ENCODE measurements at places on chromosomes 13 and 19.

DNA sequence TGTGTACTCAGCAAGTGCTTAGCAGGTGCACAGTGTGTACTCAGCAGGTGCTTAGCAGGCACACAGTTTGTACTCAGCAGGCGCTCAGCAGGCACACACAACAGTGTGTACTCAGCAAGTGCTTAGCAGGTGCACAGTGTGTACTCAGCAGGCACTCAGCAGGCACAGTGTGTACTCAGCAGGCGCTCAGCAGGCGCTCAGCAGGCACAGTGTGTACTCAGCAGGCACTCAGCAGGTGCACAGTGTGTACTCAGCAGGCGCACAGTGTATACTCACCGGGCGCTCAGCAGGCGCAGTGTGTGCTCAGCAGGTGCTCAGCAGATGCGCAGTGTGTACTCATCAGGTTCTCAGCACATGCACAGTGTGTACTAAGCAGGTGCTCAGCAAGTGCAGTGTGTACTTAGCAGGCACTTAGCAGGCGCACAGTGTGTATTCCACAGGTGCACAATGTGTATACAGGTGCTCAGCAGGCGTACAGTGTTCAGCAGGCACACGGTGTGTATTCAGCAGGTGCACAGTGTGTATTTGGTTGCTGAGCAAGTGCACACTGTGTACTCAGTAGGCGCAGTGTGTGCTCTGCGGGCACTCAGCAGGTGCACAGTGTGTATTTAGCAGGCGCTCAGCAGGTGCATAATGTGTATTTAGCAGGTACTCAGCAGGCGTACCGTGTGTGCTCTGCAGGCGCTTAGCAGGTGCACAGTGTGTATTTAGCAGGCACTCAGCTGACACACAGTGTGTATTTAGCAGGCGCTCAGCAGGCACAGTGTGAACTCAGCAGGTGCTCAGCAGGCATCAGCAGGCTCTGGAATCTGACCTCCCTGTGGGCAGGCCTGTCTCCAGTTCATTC, 15.1 kb downstream of the CRTC1 start:
- DNase-seq = no peak

GRCh38 chr13:112772539-112772909, 82.7 kb downstream of the ATP11A start:
- no peak for DNase-seq

DNA sequence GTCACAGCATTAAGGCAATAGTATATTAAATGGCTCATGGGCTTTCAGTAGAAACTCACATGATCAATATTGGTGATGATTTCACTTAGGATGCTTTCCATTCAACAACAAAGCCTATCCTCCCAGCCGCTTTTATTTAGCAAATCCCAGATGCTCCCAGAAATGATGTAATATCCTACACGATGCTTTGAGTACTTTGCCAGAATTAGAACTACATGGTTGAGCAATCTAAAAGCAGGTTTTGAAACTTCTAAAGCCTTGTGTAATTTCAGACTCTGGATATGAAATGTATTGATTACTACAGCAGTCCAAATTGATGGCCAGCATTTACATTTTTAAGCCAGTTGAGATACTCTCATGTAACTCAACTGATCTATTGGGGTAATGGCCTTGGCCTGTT, 13.6 kb downstream of the DLEU7 start:
- DNase-seq = no peak

- DNase-seq = no peak
Observed at GRCh38 chr19:17553256-17553655, 2.2 kb upstream of the COLGALT1 start.

GRCh38 chr13:20840568-20840967, 62.0 kb downstream of the XPO4 start:
- no peak for DNase-seq

GRCh38 chr13:99037756-99038155, 59.9 kb upstream of the DOCK9 start:
- no peak for DNase-seq

GRCh38 chr19:38378866-38379265, 4.5 kb downstream of the PSMD8 start:
- DNase-seq = no peak

DNA sequence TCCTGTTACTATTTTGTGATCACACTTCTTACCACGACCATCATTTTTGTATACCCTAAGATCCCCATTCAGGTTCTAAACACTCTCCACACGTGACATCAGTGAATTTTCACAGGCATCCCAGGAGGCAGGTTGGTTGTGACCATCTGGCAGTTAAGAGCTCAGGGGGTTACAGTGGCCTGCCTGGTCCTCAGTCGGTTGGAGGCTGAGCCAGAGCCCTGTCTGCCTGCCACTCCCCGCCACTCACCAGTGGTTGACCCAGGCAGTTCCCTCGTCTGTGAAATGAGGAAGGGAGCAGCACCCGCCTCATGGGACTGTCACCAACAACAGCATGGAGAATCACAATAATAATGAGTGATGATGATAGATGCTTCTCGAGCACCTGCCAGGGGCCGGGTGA, 36.4 kb upstream of the EHD2 start:
- DNase-seq = no peak

GRCh38 chr19:34319785-34320184, 45.2 kb upstream of the GPI start:
- DNase-seq = no peak

DNA sequence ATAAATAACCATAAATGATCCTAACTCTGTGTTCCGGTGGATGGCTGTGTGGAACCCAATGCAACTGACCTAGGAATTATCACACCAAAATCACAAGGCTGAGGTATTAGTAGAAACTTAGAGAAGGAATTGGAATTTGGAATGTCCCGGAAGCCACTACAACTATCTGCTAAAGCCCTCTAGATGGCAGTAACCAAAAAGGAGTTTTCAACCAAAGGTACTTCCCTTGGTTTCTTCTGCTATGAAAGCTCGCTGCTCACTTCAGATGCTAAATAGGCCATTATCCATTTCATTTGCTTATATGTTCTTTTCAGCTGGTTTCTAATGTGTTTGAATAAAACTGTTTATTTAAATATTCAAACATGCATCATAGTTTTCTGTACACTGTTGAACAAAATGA, 1589.1 kb upstream of the SPRY2 start:
- peak; percentile 54 for DNase-seq

- no peak for DNase-seq
Observed at GRCh38 chr19:55486043-55486970, 1.3 kb downstream of the NAT14 start.

DNA sequence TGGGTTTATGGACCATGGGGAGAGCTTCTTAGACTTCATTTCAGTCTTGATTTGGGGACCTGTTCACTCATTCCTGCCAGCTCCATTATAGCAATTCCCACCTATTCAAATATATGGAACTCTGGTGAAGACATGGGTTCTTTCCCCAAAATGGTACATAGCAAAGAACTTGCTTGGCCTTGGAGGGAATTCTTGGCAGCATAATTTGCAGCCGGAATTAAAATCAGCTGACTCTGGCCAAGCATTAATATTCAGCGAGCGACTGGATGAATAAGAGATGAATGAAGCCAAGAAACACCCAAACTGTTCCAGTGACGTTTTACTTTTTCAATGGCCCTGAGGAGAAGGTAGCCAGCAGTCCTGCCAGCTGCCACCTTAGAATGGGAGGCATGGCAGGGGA, 88.4 kb upstream of the SOX1 start:
- DNase-seq = no peak

DNA sequence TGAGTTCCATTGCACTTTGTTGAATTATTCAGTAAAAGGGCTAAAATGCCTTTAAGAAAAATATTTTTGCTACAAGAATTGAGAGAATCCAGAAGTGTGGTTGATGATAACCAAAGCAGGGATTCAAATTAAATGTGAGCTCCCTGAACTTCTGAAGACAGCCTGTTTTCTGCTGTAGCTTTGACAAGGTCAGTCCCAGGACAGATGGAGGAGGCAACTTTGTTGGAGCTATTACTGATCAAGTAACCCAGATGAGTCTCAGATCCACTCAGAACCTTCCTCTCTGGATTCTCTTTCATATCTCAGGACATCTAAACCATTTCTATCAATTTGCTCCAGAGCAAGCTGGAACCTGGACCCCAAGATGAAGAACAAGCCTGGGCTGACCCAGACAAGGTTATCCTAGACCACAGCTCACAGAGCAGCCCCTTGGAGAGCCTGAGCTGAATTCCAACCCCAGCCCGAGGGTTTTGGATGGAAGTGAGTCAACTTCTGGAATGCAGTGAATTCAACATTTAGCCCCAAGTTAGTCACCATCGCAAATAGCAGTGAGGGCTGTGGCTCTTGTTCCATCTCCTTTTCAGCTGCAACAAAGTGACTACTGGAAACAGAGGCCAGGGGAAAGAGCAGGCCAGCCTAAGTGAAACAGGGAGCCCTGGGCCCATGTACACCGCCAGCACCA, 137.8 kb upstream of the TSC22D1 start:
- no peak for DNase-seq

DNA sequence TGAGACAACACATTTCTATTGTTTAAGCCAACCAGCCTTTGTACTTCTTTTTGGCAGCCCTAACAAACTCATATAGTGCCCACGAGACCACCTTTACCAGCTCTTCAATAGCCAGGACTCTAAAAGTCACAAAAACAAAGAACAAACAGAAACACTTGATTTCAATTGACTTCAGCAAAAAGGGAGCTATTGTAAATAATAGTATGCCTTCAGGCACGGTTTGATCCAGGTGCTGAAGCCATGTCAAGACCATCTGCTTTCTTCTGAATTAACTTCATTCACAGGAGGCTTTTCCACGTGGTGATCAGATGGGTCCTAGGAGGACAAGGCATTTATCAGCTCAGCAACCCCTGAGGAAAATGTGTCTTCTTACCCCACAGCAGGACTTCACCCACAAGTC, 53.8 kb downstream of the TINCR start:
- no peak for DNase-seq

- DNase-seq = no peak
Observed at GRCh38 chr19:58038688-58039204, 4.9 kb downstream of the ZSCAN1 start.

DNA sequence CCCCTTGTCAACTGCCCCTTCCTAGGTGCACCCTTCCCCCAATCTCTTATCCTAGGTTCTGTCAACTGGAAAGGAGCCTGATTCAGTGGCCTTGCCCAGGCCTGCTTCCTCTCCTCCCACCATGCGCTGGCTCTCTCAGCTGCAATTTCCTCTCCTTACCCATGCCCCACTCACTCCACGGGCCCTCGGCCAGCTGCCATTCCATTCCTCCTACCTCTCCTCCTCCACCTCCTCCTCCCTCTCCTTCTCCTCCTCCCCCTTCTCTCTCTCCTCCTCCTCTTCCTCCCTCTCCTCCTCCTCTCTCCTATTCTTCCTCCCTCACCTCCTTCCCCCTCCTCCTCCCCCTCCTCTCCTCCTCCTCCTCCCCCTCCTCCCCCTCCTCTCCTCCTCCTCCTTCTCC, 9.6 kb upstream of the TIMM44 start:
- DNase-seq = no peak

DNA sequence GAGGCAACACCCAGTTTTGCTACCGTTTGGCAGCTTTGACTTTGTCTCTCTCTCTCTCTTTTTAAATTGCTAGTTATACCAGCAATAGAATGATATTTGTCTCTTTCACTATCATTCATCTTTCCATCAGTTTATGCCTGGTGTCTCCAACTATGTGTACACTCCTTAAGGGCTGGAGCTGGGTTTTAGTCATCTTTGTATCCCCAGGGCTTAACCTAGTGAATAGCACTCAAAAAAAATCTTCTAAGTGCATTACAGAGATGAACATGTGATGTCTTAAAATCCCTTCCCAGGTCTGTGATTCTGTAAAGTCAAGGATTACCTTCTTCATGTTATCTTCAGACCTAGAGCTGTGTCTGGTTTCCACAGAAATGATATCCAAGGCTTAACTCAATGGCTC, 7.8 kb upstream of the UBL3 start:
- DNase-seq = no peak

DNA sequence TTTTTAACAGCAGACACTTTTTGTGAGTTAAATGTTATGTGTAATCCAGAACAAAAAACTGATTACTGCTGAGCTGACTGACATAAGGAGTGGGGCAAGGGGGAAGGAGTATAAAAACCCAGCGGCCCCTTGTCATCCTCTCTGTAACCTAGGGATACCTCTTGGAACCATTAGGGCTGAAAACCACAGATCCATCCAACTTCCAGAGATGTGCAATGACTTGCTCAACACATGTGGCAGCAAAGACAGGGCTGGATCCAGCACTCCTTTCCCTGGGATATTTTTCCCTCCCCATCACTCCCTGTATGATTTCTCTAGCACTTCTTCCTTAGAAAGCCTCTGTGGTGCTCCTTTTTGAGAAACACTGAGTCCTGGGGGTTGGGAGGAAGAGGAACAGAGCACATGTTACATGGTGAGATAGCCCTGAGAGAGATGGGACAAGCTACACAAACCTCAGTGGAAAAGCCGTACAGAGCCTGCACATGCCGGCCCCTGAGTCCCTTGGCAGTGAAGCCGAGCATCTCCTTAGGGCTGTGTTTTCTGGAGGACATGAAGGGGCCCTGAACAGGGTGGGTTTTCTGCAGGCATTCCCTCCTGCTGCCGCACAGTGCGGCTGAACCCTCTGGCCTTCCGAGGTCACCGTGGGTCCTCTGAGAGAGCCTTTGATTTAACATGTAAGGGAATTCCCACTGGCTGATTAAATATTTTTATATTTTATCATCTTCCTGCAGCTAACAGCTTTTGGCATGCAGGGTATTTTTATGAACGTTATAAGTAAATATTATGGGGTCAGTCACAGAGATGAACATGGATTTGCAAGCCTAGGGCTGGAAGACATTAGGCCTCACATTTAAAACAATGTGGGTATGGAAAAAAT, 219.9 kb downstream of the COG6 start:
- DNase-seq = no peak

- no peak for DNase-seq
Observed at GRCh38 chr13:49676581-49677298, 14.5 kb downstream of the EBPL start.

GRCh38 chr19:6864325-6864940, 22.9 kb upstream of the ADGRE1 start:
- DNase-seq = no peak

GRCh38 chr19:10891405-10892086, 20.2 kb downstream of the CARM1 start:
- no peak for DNase-seq

GRCh38 chr13:79435561-79435990, 29.5 kb upstream of the RBM26 start:
- DNase-seq = no peak

DNA sequence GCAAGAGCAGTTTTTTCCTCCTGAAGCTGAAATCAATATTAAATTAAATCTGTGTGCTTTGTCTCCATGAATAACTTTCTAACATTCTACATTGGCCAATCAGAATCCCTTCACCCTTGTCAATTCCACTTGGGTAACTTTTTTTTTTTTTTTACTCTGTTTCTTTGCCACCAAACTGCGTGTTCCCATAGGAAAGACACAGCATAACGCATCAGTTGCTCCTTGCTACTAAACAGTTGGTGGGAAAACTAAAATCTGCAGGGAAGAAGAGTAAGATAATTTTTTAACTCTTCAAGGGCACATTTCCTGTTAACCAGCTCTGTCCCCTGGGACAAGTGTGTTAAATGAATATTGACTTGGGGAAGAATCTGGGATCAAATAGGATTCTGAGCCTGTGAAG, 113.3 kb upstream of the SERP2 start:
- no peak for DNase-seq
